ENCODE measurements at places on chromosomes 7 and 10. TPM values are rescaled to one million over a fixed set of nuclear protein-coding genes. Genes with fewer than 3 reads are reported as not detected.
A peak's percentile ranks its signal among the peaks of the same experiment; 100 is the strongest.

- H3K36me3 ChIP-seq: peaks cover 15% of the 10 kb centered on the region
- no peak overlapping the region for H3K27ac ChIP-seq
- DNase-seq: no peak
- H3K27me3 ChIP-seq: no peaks in the 10 kb centered on the region
- peaks cover 6% of the 10 kb centered on the region for H3K4me1 ChIP-seq
Measured at GRCh38 chr7:139426258-139427028, 57.0 kb downstream of the KLRG2 start.

The PODXL gene
- total RNA-seq: 1.5 TPM

DNA sequence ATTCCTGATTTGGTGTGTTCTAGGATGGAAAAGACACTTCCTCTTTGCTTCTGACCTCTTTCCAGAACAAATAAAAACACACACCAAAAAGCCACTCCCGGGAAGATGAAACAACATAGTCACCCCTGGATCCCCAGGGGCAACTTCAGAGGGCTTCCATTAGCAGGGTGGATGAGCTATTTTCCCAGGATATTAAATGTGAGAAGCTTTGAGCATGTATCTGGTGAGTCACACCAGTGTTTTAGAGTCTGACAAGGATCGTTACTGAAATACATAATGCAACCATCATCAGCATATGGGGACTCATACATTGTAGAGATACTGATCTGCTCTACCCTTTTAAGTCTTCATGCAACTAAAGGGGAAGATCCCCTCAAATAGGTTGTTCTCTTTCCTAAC is 115.5 kb upstream of the ZNF438 start:
- no peak overlapping the region for H3K4me3 ChIP-seq
- no peak overlapping the region for H3K27ac ChIP-seq
- H3K4me1 ChIP-seq: peaks cover 16% of the 10 kb centered on the region
- no peaks in the 10 kb centered on the region for H3K27me3 ChIP-seq
- no peak for DNase-seq
- no peaks in the 10 kb centered on the region for H3K36me3 ChIP-seq

The CPXM2 gene
- not detected for total RNA-seq

The ZNF727 gene
- 0.22 TPM for total RNA-seq

GRCh38 chr10:86734207-86734988 is 22.0 kb upstream of the BMPR1A start:
- no peak overlapping the region for H3K27ac ChIP-seq
- H3K36me3 ChIP-seq: no peaks in the 10 kb centered on the region
- no peaks in the 10 kb centered on the region for H3K4me1 ChIP-seq
- peaks cover 4% of the 10 kb centered on the region for H3K27me3 ChIP-seq

- no peak overlapping the region for H3K27ac ChIP-seq
- H3K27me3 ChIP-seq: peaks cover 9% of the 10 kb centered on the region
- H3K4me3 ChIP-seq: no peak overlapping the region
Measured at GRCh38 chr10:128631801-128632241, 505.6 kb upstream of the MKI67 start.

The CYP26C1 gene
- total RNA-seq: 0.17 TPM

DNA sequence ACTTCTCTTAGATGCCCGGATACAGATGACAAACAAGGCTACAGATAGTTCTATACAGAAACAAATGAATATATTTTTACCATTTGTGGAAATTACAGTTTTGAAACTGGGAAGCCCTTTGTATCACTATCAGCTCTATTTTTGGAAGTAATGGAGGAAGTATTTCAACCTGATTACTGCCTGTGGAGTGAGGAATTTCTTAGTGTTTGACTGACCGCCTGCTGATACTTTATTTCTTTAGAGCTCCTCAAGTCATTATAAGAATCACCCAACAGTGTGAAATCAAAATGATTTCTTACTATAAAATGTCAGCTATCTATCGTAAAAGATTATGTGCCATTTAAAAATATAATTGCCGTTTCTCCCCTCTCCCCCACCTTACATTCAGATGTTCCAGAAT is 290.9 kb downstream of the SDK1 start:
- H3K4me3 ChIP-seq: no peak overlapping the region
- no peak for DNase-seq
- no peaks in the 10 kb centered on the region for H3K36me3 ChIP-seq

DNA sequence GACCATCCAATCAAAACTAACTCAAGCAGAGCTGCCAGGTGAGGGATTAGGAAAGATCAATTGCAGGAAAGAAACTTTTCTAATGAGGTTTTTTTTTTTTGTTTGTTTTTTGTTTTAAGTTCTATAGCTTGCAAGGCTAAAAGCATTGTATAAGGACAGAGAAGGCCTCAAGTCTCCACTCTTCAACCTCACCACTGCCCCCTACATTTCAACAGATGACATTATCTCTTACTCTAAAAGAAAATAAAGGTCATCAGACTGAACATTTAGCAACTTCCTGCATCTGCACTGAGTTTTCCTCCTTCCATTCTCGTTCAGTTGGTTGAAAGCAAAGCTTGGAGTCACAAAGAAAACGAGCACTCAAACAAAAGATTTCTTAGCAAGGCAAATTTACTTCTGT is 45.2 kb upstream of the EXOC4 start:
- no peak overlapping the region for H3K27ac ChIP-seq
- no peak for DNase-seq
- H3K27me3 ChIP-seq: peaks cover 20% of the 10 kb centered on the region
- H3K4me1 ChIP-seq: no peaks in the 10 kb centered on the region
- H3K4me3 ChIP-seq: no peak overlapping the region

The ANKRD22 gene
- not detected for total RNA-seq

GRCh38 chr7:87202705-87203104 is 16.8 kb downstream of the TMEM243 start:
- no peak overlapping the region for H3K4me3 ChIP-seq
- H3K4me1 ChIP-seq: peaks cover 14% of the 10 kb centered on the region
- no peak overlapping the region for H3K27ac ChIP-seq
- no peak for DNase-seq
- no peaks in the 10 kb centered on the region for H3K27me3 ChIP-seq
- peaks cover 86% of the 10 kb centered on the region for H3K36me3 ChIP-seq

The ATP5MK gene
- total RNA-seq: 291 TPM

GRCh38 chr7:129529643-129530042 is 27.3 kb downstream of the SMKR1 start:
- H3K36me3 ChIP-seq: no peaks in the 10 kb centered on the region
- peaks cover 2% of the 10 kb centered on the region for H3K27me3 ChIP-seq
- no peak for DNase-seq
- H3K4me1 ChIP-seq: peaks cover 4% of the 10 kb centered on the region
- no peak overlapping the region for H3K4me3 ChIP-seq

DNA sequence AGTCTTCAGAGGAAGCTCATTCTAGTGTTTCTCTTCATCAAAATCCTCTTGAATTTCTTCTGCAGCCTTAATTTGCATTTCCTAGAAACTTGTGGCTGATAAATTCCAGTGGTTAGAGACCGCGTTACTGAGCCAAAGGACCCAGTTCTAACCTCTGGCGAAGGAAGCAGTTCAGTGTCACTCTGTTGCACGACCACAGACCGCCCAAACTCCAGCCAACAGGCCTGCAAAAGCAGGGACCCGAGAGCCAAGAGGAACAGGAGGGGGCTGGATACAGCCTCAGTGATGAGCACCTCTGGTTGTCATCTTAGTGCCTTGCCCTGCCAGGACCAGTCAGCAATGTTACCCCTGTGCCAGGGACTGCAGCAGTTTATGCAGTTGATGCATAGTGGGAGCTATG is 70.0 kb downstream of the AFAP1L2 start:
- H3K27ac ChIP-seq: no peak overlapping the region
- DNase-seq: no peak
- peaks cover 31% of the 10 kb centered on the region for H3K4me1 ChIP-seq
- peak overlapping the region; percentile 41 for H3K4me3 ChIP-seq
- H3K27me3 ChIP-seq: no peaks in the 10 kb centered on the region

DNA sequence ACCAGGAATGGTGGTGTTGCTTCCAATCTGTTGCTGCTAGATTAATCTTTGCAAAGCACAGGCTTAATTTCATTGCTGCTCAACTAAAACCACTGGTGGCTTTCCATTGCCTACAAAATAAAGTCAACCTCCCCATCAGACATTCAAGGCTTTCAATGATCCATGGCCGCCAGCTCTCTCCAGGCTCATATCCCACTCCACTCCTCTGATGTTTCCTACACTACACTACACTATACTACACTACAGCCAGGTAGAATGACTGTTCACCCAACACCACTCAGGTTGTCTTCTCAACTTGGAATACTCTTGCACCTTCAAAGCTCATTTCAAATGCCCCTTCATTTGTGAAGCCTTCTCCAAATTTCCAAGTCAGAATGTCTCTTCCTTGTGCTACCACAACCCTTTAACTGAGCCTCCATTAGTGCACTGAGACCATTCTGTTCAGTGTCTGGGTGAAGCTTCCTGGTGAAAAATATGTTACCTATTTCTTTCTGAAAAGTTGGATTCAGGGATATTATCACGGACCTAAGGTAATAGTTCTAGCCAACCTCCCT is 35.5 kb upstream of the CC2D2B start:
- peaks cover 43% of the 10 kb centered on the region for H3K36me3 ChIP-seq
- no peaks in the 10 kb centered on the region for H3K27me3 ChIP-seq
- no peak overlapping the region for H3K27ac ChIP-seq
- H3K4me1 ChIP-seq: peaks cover 14% of the 10 kb centered on the region

GRCh38 chr10:102815790-102816549 is 21.2 kb downstream of the CYP17A1 start:
- H3K27ac ChIP-seq: no peak overlapping the region
- DNase-seq: no peak
- no peak overlapping the region for H3K4me3 ChIP-seq
- peaks cover 25% of the 10 kb centered on the region for H3K4me1 ChIP-seq

The SLC26A4 gene
- total RNA-seq: 0.17 TPM

- no peak overlapping the region for H3K4me3 ChIP-seq
- H3K4me1 ChIP-seq: no peaks in the 10 kb centered on the region
Measured at GRCh38 chr7:128311013-128311412, 32.7 kb downstream of the RBM28 start.

Data from activated naive CD8-positive, alpha-beta T cell treated with anti-CD3 and anti-CD28 coated beads, Interleukin-2, amount 10 ng/mL, durations not matched to agents 7 days and 5 days (primary cell).